Aorta (tissue), 5 donors: ENCODE measurements at places on chromosomes 16 and 17. TPM values are rescaled to one million over a fixed set of nuclear protein-coding genes. Genes with fewer than 3 reads are reported as not detected.

CES3 gene
- 1.0 TPM for total RNA-seq

GRCh38 chr17:69857412-69857835 lies 217.6 kb upstream of the KCNJ16 start:
- DNase-seq = no peak

DNA sequence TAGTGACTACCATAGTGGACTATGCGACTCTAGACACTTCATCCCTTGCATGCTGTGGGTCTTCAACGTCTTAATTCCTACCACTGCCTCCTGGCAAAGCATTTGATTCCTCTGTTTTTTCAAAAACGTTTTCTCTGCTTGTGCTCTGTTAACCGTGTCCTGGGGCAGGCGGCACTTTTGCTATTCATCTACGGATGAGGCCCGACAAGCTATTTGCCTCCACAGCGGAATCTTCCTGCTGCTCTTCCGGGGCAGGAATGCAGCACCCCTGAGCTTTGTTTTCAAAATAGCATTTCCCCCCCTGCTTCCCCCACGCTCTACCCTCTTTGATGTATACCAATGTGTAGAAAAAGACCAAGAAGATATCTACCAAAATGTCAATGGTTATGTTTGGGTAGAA lies 39.8 kb upstream of the METTL16 start:
- DNase-seq = no peak

DNA sequence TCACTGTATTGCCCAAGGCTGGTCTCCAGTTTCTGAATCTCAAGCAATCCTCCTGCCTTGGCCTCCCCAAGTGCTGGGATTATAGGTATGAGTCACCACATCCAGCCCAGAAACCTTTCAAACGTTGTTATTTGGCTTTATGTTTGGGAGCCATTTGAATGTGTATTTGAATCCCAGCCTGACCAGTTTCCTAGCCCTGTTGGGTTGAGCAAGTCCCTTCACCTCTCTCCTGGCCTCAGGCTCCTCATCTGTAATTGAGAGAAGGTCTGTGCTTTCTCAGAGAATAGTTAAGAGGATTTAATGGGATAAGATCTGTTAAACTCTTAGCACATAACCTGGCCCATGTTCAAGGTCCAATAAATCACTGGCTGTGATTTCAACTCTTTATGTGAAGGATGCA lies 385.8 kb upstream of the RBFOX1 start:
- no peak for DNase-seq

GRCh38 chr16:12410837-12411490 lies 392.7 kb downstream of the CPPED1 start:
- no peak for DNase-seq

DNA sequence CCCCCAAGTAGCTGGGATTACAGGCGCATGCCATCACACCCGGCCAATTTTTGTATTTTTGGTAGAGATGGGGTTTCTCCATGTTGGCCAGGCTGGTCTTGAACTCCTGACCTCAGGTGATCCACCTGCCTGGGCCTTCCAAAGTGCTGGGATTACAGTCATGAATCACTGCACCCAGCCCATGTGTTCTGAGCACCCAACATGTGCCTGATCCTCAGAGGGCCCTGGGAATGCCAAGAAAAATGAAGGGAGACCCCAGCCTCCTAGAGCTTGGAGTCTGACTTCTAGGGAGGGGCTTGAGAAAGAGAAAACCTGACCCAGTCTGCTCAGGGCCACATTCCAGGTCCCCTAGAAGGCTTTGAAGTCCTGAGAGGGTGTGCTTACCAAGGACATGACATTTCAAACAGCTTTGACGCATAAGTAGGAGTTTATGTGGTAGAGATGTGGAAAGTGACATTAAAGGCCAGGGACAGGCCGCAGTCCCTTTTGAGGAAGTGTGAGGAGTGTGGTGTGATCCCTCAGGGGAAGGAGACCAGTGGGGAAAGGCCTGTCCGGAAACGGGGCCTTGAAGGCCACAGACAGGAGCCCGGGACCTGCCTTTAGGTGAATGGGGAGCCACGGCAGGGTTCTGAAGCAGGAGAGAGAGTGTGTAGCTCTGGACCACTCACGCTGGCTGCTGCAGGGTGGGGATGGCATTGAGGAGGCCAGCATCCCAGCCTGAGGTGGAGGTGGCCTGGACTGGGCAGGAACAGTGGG lies 1.1 kb upstream of the CCL22 start:
- no peak for DNase-seq

- DNase-seq = no peak
These were observed 21.1 kb upstream of the SPPL2C start for GRCh38 chr17:45823598-45823997.

GRCh38 chr17:29154516-29155226 lies 25.5 kb downstream of the MYO18A start:
- DNase-seq = peak; percentile 64

- no peak for DNase-seq
These were observed 66.1 kb upstream of the HS3ST4 start for GRCh38 chr16:25625620-25626019.

GRCh38 chr16:424033-424622 lies 1.3 kb upstream of the RAB11FIP3 start:
- DNase-seq = no peak

OR1A1 gene
- total RNA-seq = not detected

TNFSF13 gene
- 17.7 TPM for total RNA-seq

- DNase-seq = no peak
These were observed 435.1 kb upstream of the GOT2 start for GRCh38 chr16:59169168-59169567.

MYH13 gene
- not detected for total RNA-seq

ALOX12 gene
- total RNA-seq = not detected

GRCh38 chr16:11691235-11691634 lies 23.0 kb downstream of the SNN start:
- DNase-seq = no peak

GRCh38 chr17:73489333-73489732 lies 154.9 kb downstream of the SDK2 start:
- no peak for DNase-seq

DNA sequence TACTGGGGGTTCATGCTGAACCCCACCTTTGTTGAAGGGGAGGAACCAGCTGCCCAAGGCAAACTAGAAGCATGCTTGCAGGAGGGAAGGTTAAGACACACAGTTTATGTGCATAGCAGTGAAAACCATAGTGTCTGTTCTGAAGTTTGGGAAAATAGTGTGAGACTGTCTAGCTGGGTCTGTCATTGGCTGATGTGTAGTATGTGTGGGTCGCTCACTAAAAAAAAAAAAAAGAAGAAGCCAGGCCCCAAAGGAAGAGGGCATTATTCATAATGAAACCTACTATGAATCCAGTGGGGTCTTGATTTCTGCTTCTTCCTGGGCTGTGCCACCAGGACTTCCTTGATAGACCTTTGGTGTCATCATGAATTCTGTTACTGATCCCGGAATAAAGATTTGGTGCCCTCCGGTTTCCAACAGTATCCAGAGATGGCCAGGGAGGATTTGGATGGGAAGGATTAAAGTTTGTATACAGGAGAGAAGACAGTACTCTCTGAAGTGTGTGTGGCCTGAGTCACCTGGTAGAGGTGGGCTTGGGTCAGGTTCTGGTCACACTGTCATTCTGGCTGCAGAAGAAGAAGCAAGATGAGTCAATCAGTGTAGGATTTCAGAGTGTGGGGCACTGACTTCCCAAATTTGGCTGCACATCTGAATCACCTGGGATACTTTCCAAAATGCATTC lies 220.3 kb downstream of the PRKCA start:
- DNase-seq = no peak

GRCh38 chr16:27803775-27804549 lies 254.0 kb downstream of the KATNIP start:
- DNase-seq = no peak

- DNase-seq = no peak
These were observed 4.2 kb upstream of the ARL2BP start for GRCh38 chr16:57240851-57241250.

DNA sequence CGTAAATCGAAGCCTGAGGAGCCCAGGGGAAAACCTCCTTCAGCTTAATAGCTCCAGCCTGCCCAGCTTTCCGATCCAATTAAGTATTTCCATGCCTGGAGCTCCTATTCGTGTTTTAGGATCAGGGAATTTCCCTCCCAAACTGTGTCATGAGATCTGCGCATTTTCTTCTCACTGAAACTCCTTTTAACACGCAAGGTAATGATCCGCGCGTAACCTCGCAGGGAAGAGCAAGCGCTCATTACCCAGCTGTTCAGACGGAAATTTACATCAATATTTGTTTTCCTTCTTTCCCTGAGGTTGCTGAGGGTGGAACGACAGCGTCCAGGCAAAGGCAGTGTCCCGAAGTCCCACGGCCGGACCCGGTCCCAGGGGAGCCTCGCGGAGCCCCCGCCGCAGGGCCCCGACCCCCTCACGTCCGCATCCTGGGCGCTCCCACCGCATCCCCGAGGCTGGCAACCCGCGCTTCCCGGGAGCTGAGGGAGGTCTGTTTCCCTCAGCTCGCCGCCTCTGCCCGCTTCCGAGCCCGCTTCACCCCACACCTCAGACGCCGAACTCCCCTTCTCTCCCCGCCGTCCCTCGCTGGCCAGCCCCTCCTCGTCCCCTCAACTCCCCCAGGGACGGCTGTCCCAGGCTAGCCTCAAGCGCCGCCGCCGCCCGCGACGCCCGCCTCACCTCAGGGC lies 415 bp downstream of the ABCA5 start:
- no peak for DNase-seq
